ENCODE measurements at places on chromosomes 1 and 21.

DNA sequence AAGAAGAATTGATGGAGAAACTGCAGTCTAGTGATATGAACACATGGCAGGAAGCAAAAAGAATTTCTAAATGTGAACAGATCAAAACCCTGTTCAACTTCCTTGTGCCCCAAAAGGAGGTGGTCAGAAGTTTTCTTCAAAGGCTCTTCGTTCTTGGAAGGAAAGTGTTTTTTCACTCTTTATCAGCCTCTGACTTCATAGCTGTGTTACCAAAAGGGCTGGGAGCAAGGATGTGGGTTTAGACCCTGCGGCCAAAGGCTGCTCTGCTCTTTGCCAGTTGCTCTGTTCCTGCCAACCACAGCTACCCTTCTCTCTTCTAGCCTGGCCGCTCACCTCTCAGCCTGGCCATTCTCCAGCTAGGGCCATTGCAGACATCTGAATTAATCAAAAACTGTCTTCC lies 53.8 kb downstream of the PTGER3 start:
- no peak for DNase-seq

GRCh38 chr1:60149251-60149650 lies 75.7 kb upstream of the C1orf87 start:
- no peak for DNase-seq

- DNase-seq = no peak
Measured at GRCh38 chr1:224684979-224685425, 68.9 kb downstream of the CNIH3 start.

GRCh38 chr1:24179251-24179840 lies 7.7 kb downstream of the IFNLR1 start:
- DNase-seq = no peak

- no peak for DNase-seq
Measured at GRCh38 chr1:65483993-65484754, 63.7 kb downstream of the LEPR start.

- DNase-seq = no peak
Measured at GRCh38 chr1:155049651-155050559, 1.2 kb upstream of the ADAM15 start.

GRCh38 chr21:44349847-44350772 lies 3.3 kb upstream of the TRPM2 start:
- no peak for DNase-seq
